Inflammatory macrophage treated with lipopolysaccharide for 4 hours (primary cell): ENCODE measurements at places on chromosomes 7 and 10.

- DNase-seq = no peak
These were observed 302.5 kb downstream of the ACTR3B start for GRCh38 chr7:153061910-153062528.

DNA sequence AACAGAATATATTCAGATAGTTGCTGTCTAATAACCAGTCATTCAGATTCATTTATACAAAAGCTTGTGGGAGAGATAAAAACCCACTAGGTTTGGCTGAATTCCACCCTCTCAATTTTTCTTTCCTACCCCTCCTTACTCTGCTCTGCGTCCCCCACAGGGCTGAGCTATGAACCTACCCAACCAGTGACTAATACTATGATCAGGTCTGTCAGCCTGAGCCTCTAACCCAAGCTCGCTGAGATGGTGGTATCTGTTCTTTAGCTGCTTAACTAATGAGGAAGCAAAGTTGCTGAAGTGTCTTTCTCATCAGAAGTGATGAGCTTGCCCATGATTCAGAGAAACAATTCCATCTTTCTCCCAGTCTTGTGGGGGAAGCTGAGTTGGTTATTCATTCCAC lies 248.7 kb upstream of the GPR26 start:
- no peak for DNase-seq

- no peak for DNase-seq
These were observed 421.5 kb upstream of the LRRN3 start for GRCh38 chr7:110669410-110669809.

DNA sequence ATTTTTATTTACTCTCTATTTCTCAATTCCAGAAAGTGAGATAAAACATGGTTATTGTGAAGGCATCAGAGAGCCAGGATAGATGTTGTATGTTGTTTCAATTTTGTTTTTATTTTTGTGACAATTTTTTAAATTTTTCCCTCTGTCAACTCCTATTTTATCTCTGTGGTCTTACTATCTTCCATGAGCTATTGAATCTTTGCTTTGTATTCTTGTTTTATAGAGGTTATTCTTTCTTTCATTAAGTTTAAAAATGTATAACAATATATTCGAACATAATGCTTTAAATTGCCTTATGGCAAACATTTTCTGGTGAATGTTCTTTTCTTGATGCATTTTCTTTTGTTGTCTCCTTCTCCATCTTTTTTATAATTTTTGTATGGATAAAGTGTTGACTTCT lies 78.4 kb downstream of the POU6F2 start:
- DNase-seq = no peak

DNA sequence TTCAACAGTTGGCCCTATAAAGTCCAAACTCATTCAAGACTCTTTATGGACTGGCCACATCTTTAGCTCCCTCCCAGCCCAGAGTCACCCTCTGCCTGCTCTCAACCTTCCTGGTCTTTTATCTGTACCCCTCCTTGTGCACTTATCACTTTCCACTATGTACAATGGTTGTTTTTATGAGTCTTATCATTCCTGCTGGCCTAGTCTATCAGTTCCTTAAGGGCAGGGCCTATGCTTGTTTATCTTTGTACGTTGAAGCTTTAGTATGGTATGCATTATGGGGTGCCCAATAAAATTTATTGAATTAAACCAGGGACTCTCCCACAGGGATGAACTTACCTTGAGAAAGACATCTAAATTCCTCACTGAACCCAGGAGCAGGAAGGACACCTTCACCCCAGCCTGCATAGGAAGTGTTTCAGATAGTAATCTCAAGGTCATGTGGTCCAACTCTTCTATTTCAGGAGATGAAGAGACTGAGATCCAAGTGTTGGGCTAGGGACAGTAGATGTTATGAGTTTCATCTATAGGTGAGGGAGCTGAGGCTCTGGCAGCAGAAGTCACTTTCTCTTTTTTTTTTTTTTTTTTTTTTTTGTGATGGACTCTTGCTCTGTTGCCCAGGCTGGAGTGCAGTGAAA lies 13.3 kb upstream of the PDCD4 start:
- DNase-seq = no peak

DNA sequence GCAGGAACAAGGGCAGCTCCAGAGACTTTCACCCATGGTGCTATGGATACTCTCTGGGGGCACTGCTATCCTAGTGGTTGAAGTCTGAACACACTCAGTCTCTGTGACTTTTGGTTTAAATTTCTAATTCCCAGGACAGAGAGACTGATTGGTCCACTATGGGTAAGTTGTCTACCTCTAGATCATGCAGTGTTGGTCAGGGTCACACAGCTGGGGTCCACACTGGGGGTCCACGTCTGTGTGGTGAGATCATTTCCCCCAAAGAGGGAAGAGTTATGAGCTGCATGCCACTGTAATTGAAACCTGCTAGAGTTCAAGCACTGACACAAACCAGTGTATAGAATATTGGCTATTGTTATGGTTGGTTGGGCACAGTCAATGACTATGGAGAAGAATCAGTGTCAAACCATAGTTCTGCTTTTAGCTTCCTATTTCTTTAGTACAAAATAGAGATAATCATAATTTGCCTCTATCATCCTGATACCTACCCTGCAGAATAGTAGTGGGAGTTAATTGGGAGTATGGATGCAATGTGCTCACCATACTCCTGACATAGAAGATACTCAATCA lies 101.6 kb downstream of the PRTFDC1 start:
- DNase-seq = no peak

GRCh38 chr10:58435297-58435985 lies 50.2 kb downstream of the TFAM start:
- peak; percentile 29 for DNase-seq

GRCh38 chr10:48501226-48501625 lies 103.6 kb downstream of the ARHGAP22 start:
- DNase-seq = no peak

DNA sequence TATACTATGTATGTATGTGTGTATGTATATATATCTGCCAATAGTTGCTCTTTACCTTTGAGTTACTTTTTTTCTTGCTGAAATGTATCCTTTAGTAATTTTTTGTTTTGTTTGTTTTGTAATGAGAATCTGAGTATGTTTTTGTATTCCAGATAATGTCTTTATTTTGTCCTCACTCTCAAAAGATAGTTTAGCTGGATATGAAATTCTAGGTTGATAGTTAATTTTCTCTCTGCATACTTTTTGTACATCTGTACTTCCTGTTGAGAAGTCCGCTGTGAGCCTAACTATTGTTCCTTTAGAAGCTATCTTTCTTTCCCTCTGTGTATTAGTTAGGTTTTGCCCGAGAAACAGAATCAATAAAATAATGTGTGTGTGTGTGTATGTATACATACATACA lies 29.5 kb downstream of the BUB3 start:
- DNase-seq = no peak

DNA sequence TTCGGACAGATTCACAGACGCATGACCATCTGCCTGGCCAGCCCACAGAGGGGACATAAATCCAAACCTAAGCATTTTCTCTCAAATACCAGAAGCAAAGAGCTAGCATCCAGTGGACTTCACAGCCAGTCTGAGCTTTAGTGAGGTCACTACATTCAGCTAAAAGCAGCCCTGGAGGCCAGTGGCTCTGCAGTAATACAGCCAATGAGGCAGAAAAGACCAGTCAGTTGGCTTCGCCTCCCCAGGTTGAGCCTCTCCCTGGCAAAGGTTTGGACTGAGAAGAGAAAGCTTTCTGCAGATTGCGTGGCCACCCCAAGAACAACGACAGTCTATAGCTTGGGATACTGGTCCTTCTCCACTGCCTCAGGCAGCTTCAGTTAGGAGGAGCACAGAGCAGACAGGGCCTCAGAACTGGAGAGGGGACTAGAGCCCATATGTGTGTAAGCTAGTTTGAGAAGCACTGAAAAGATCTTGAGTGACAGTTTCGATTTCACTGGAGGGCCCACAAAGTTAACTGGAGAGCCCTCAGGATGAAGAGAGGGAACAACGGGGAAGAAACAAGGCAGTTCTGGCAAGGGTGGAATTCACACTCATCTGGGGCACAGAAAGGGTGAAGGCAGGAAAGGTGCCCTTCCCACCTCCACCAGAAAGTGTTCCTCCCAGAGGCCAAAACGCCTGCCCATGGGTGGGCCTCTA lies 3.8 kb downstream of the WDR91 start:
- DNase-seq = no peak

- peak; percentile 95 for DNase-seq
These were observed 3.8 kb upstream of the INSIG1 start for GRCh38 chr7:155293721-155294510.

- no peak for DNase-seq
These were observed 412.1 kb upstream of the CELF2 start for GRCh38 chr10:10605551-10606081.

DNA sequence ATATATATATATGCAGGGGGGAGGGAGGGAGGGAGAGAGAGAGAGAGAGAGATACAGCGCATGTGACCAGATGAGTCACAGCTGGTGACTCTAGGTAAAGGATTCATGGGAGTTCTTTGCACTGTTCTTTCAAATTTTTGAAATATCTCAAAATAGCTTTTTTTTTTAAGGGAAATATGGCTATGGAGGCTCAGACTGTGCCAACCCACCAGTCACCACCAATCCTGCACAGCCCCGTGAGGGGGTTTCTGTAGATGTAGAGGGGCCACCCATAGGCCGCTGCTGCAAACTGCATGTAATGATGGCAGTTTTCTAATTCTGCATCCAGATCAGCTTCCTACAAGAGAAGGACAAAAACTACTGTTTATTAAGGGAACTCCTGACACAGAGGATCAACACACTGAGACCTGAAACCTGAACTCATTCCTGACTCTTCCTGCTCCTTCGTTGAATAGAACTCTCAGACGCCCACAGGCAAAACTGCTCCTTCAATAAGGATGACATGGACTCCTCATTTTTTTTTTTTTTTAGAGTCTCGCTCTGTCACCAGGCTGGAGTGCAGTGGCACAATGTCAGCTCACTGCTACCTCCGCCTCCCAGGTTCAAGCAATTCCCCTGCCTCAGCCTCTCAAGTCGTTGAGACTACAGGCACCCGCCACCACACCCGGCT lies 17.3 kb downstream of the DAGLB start:
- peak; percentile 45 for DNase-seq

GRCh38 chr10:16949816-16950215 lies 132.6 kb upstream of the RSU1 start:
- DNase-seq = no peak

GRCh38 chr10:124703778-124704427 lies 40.3 kb downstream of the FAM53B start:
- no peak for DNase-seq

GRCh38 chr7:19491821-19492452 lies 216.9 kb downstream of the POLR1F start:
- peak; percentile 28 for DNase-seq

DNA sequence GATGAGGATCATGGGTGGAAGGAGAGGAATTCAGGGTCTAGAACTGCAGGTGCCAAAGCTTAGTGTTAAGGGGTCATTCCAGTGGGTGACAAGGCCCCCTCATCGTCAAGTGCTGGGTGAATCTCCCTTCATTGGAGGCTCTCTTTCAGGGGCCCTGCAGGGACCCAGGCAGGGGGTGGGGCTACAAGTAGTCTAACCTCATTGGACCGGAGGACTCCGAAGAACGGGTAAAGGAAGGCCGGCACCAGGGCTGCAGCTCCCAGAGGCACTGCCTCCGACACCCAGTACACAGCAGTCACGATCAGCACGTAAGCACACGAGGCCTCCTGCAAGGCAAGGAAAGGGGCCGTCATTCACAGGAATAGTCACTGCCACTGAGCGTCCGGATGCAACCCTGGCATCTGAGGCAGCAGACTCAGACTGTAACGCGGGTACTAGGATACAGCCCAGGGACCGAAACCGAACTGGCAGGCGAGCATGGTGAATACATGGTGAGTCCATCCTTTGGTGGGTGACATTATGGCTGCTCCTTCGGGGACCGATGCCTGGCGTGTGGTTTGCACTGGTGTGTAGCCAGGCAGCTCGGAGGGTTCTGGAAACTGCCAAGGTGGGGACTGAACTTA lies 6.7 kb downstream of the SLC13A4 start:
- DNase-seq = no peak

DNA sequence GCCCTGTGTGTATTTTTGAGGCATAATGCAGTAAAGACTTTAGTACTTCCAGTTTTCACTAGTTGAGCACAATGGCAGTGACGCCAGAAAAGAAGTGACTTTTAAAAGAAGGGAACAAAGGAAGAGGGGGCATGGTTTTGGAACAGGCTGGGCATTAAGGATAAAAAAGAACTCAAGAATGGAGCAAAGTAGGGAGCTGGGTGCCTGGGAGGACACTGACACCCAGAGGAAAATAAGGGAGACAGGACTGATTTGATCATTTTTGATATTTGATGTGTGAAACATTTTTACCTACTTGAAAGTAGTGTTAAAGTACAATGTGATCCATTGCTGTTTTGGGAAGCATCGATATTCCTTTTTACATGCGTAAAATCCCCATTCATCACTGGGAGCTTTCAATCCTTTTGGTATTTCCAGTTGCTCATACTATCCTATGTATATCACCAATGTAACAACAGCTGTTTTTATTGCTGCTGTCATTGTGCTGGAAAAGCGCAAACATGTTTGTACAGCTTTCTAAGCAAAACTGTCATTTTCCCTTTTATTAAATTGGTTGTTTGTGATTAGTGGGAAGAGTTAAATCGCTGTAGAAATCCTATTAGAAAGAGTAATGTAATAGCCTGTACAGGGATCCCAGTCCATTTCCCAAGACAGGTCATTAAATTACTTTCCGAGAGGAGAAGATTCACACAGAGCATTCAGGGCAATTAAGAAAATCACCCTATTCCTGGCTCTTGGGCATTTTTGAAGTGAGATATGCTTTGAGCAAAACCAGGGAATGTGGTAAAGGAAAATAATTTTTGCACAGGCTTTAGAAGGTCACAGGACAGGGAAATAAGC lies 85.2 kb downstream of the ADAM12 start:
- DNase-seq = peak; percentile 1

- peak; percentile 38 for DNase-seq
These were observed 166.6 kb downstream of the ARHGAP21 start for GRCh38 chr10:24556750-24557742.

DNA sequence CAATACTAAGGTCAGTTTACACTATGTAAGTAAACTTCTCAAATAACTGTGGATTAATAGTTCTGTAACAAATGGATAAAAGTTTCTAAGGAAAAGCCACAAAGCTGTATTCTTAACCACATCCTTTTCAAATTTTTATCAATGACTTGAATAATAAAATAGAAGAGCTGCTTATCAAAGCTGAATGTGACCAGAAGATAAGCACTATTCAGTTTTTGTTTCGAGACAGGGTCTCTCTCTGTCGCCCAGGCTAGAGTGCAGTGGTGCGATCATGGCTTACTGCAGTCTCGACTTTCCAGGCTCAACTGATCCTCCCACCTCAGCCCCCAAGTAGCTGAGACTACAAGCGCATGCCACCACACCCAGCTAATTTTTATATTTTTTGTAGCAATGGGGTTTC lies 17.0 kb downstream of the UPF2 start:
- no peak for DNase-seq

- DNase-seq = no peak
These were observed 418.7 kb downstream of the MAGI2 start for GRCh38 chr7:79034730-79035129.

- no peak for DNase-seq
These were observed 196.1 kb downstream of the ZEB1 start for GRCh38 chr10:31515116-31515515.

- no peak for DNase-seq
These were observed 64.5 kb downstream of the MCMBP start for GRCh38 chr10:119807960-119808697.

- DNase-seq = no peak
These were observed 46.0 kb downstream of the INSIG1 start for GRCh38 chr7:155343661-155344121.
